Upper lobe of right lung (tissue), 1 donor: ENCODE measurements at places on chromosomes 12 and 14.

DNA sequence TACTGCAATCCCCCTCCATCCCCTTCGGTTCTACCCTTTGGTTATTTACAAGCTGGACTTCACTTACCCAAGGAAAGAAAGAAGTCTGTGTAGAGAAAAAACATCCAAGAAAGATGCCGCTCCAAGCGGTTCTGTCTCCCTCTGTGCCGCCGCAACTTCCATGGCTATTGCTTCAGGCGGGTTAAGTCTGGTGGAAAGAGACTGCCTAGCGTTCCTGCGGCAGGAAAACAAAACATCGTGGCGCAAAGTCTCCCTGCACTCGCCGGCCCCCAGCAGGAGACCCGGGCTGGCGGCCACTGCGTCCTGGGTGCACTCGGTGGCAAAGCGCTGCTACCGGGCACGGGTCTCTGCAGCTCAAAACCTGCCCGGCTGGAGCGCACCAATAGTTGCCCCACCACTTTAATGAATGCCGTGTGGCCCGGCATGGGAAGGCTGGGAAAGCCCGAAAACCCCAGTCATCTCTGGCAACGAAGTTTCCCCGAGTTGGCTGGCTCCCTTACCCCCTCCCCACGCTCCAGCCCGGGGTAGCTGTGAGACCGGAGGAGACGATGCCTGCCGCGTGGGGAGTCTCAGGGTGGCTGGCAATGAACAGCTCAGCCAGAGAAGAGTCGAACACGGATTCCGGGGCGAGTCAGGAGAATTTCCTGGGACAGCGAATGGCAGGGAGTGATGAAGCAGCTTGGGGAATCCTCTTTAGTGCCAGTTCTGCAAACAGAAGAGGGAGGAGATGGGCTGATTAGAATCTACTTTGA lies 3.5 kb upstream of the KCNK10 start:
- no peak for DNase-seq

DNA sequence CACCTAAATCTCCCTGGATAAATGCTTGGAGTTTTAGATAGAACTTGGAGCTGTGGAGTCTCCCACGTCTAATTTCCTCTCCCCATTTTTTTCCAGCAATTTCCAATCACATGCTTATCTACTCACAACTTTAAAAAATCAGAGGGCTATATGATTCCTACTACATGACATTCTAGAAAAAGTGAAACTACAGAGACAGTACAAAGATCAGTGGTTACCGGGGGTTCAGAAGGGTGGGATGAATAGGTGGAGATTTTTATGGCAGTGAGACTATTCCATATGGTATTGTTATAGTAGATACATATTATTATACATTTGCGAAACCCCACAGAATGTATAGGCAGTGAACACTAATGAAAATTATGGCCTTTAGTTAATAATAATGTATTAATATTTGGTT lies 35.5 kb downstream of the ATF7 start:
- no peak for DNase-seq

DNA sequence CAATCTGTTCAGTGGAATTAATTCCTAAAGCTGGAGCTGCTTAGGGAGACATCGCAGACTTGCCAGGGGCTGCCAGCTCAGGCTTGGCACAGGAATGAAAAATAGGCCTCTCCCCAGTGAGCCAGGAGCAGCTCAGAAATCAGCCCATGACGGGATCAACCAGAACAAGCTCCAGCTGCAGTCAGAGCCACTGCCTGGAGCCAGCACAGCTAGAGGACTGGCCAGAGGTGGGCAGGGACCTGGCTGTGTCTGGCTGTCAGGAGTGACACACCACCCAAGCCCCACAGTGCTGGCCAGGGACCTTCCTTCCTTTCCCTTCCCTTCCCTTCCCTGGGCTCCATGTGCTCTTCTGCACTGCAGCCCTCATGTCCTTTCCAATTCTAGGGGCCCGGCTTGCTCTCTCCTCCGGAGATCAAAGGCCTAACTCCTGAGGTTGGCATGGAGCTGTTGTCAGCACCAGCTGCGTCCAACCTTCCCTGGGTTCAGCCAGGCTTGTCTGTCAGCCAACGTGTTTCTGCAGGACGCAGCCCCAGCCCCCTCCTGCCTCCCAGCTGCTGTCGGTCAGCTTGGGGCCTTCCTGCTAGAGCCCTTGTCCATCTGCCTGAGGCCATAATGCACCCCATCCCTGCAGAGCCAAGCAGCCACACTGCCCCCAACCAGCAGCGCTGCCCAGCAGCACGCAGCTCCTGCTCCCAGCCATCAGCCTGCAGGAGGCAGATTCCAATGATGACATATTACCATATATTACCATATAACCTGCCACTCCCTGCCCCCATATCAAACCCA lies 149.3 kb downstream of the CALM1 start:
- no peak for DNase-seq

DNA sequence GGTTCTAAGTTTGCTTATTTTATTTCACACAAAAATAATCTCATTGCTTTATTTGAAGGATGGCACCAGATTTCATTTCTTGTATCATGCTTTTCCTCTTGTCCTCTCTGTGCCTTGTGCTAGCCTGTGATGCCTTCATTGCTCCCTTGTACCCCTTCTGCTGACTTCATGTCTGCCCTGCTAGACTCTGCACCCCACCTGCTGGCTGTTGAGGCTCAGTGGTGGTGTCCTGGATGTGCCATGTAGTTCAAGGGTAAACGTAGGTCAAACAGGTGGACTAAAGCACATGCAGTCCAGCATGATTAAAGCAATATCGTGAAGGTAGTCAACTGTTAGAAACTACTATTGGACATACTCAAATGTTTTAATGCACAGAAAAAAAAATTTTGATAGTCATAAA lies 21.6 kb downstream of the MRPS35 start:
- no peak for DNase-seq

DNA sequence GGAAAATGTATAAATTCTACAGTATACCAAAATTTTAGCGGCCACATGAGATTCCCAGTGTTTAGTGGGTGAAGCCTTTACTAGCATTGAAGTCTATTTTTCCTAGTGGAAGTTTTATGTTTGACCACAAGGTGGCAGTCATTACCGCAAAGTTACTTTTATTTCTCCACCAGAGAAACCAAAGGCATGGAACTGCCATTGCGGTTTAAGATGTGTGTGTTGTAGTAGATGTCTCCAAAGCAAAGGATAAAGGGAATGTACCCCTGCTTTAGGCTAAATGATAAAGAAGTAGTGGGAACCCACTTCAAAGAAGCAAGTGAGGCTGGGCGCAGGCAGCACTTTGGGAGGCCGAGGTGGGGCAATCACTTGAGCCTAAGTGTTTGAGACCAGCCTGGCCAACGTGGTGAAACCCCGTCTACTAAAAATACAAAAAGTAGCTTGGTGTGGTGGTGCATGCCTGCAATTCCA lies 140.5 kb downstream of the PRKCH start:
- DNase-seq, result no peak

GRCh38 chr12:131194166-131194565 lies 240.5 kb downstream of the ADGRD1 start:
- peak; percentile 30 for DNase-seq

DNA sequence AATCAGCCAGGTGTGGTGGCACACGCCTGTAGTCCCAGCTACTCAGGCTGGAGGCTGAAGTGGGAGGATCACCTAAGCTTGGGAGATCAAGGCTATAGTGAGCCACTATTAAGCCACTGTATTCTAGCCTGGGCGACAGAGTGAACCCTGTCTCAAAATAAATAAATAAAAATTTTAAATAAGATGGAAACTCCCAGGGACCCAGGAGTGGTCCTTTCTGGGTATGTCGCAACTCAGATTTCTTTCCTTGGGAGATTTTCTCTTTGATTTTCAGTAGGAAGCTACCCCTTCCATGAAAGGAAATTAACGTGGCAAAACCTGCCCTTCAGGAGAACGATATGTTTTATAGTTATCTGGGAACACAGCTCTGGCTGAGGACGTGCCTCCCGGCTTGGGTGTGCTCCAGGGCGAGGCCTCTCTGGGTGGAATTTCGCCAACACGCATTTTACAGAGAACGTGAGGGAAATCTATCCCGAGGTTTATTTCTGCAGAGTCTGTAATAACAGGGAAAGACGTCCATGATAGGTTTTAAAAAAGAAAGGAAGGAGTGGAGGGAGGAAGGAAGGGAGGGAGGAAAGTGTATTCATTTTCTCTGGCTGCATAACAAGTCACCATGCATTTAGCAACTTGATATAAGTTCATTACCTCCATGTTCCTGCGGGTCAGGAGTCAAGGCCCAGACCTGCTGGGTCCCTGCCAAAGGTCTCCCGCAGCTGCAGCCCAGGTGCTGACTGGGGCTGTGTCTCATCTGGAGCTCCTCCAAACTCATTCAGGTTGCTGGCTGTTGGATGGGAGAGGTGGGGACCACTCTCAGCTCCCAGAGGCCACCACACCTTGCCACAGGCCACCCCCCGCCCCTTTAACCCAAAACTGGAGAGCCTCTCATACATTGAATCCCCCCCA lies 80.6 kb upstream of the GSC start:
- no peak for DNase-seq

DNA sequence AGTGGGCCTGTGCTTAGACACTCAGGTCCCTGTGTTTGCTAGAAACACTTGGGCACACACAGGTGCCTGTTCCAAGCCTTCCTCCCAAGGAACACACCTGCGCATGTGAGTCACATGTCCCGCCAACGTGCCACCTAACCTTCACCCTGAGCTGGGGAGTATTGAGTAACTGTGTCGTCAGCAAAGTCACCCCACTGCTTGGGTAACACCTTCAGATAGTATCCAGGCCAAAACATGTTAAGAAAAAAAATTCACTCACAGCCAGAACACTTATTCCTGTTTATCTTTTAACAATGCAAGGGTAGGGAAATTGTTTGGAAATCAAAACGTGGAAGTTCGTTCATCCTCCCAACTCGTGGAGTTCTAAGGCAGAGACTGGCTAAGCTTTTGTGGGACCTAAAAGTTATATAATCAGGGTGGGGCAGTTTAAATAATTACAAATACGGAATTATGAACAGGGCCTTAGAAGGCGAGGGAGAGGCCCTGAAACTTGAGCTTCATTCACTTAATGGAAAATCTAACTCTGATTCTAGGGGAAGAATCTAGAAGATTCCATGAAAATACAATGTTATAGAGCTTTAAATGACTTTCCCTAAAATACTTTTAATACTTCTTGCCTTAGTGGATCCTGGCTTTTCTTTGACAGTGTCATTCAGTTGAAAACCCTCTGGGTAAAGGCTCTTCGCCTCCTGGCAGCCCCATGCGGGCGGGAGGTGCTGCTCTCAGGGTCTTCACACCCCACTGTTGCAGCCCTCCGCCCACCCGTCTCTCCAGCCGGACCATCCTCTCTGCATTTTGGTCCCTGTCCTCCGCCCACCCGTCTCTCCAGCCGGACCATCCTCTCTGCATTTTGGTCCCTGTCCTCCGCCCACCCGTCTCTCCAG lies 30.3 kb upstream of the ADIPOR2 start:
- DNase-seq, result peak; percentile 93

- no peak for DNase-seq
Measured at GRCh38 chr14:93113678-93114067, 2.1 kb downstream of the ITPK1 start.
